G401 (cell line): ENCODE measurements at places on chromosomes 16 and 17. TPM values are rescaled to one million over a fixed set of nuclear protein-coding genes. Genes with fewer than 3 reads are reported as not detected.

FCSK gene
- total RNA-seq: 12.9 and 15.8 TPM in 2 replicates

- DNase-seq: no peak
Observed at GRCh38 chr17:31541559-31541958, 150.1 kb downstream of the RAB11FIP4 start.

DNA sequence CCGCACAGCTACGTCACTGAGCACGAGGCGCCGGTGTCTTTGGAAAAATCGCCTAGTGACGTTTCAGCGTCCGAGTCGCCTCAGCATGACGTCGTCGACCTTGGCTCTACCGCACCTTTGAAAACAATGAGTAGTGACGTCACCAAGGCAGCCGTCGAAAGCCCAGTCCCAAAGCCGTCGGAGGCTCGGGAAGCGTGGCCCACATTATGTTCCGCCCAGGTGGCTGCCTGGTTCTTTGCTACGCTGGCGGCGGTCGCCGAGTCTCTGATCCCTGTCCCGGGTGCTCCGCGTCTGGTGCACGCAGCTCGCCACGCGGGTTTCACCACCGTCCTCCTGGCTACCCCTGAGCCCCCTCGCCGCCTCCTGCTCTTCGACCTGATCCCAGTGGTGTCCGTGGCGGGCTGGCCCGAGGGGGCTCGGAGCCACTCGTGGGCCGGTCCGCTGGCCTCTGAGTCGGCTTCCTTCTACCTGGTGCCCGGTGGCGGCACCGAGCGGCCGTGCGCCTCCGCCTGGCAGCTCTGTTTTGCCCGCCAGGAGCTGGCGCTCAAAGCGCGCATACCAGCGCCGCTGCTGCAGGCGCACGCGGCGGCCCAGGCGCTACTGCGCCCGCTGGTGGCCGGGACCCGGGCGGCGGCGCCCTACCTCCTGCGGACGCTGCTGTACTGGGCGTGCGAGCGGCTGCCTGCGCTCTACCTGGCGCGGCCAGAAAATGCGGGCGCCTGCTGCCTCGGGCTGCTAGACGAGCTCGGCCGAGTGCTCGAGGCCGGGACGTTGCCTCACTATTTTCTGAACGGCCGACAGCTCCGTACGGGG, 1.5 kb downstream of the TMEM102 start:
- peak; percentile 63 for DNase-seq

DNA sequence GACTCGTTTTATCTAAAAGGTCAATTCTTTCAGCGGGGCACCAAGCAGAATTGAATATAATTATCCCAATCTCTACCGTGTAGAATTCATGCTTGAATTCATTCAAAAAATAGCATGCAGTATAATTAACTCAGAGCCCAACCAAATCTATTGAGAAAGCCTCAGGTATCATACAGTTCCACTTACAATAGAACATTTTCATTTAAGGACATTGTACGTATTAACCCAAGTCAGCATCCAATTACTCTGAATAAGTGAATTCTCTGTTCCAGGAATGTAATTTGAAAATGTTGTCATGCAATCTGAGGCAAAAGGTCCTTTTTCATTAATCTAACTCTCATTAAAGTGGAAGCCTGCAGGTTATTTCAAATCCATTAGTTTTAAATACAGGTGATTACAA, 78.5 kb downstream of the SALL1 start:
- DNase-seq: no peak

TMEM88 gene
- 0.37 TPM in 1 of 2 replicates, not detected in the other for total RNA-seq

GRCh38 chr17:17071531-17072360, 29.5 kb downstream of the MPRIP start:
- no peak for DNase-seq

GRCh38 chr16:76524769-76525168, 247.6 kb downstream of the CNTNAP4 start:
- DNase-seq: no peak

DNA sequence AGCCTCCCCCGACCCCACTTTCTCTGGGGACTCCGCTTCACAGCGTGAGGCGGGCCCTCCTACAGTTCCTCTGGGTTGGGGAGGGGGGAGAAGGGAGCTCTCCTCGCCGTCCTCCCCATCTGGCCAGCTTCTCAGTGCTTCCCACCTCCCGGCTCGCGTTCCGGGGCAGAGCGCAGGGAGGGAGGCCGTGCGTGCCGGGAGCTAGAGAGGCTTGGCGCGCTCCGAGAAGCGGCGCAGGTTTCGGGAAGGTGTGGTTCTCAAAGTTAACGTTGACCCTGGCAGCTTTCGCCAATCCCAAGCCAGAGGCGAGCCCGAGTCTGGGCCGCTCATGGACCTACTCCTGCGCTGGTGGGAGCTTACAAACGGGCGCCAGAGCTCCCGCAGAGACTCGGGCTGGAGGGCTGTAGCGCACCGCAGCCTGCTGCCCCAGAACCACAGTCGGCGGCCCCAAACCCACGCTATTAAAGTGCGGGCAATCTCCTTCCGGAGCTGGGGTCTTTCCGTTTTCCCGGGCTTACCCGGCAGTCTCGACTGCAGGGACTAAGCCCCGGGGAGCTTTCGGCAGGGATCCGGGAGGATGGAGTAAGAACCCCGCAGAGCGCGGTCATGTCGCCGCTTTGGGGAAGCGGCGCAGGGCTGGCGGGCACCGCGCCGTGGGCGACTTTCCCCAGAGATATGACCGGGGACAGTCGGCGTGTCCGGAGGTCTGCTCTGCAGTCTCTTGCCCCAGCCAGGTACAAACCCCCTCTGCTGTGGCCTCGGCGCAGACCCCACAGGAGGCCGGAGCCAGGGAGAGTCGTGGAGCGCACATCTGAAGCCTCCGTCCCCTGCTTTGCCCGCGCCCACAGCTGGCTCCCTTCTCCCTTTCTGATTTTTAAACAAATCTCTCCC, 787 bp downstream of the CDH11 start:
- DNase-seq: peak; percentile 21

GRCh38 chr16:49016461-49016860, 265.2 kb downstream of the CBLN1 start:
- peak; percentile 93 for DNase-seq

DNA sequence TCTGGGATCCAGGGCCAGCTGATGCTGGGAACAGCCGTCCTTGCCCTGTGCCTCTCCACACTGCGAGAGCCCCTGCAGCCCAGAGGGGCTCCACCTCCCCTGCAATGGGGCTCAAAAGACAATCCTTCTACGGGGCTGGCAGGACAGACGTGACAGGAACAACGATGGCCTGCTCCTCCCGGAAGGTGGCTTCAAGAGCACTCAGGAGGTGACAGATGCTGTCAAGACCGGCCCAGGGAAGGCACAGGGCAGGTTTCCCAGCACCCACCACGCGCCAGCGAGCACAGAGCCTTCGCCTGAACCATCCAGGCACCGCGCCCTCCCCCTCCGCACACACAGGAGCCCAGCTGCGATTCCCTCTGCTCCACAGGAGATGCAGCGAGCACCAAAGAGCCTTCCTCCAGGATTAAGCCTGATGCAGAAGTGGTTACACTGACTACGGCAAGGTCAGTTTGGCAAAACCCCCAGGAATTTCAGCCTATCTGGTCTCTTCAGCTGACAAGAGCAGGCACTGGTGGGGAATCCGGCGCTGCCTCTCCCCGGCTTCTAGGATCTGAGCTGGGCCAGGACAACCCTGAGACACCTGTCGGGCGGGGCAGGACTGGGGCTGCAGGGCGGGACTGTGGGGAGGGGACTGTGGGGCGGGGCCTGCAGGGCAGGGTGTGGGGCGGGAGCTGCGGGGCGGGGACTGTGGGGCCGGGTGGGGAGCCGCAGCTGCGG, 103.4 kb downstream of the ZNF778 start:
- DNase-seq: peak; percentile 89

GRCh38 chr16:1309888-1310831, 724 bp downstream of the UBE2I start:
- DNase-seq: no peak
